Left cardiac atrium (tissue), 4 donors: ENCODE measurements at places on chromosomes 7 and 10. TPM values are rescaled to one million over a fixed set of nuclear protein-coding genes. Genes with fewer than 3 reads are reported as not detected.

Gene SHLD2
- total RNA-seq: 26.2 TPM

Gene OPALIN
- not detected for total RNA-seq

Gene TMEM229A
- 0.71 TPM for total RNA-seq

Gene IL6
- total RNA-seq: 3.3 TPM

Gene SBDS
- total RNA-seq: 216 TPM

Gene TMEM236
- total RNA-seq: 0.71 TPM

Gene TMEM184A
- 0.31 TPM for total RNA-seq

Gene PRPS1L1
- total RNA-seq: not detected

Gene TEX47
- not detected for total RNA-seq

Gene ANKRD30A
- 0.32 TPM for total RNA-seq

Gene CLCN1
- not detected for total RNA-seq

Gene SUN3
- not detected for total RNA-seq

Gene LARP4B
- 53.9 TPM for total RNA-seq

Gene WNT16
- total RNA-seq: not detected

Gene YWHAG
- 253 TPM for total RNA-seq

Gene CYP2C18
- total RNA-seq: not detected

Gene FAM13C
- 4.6 TPM for total RNA-seq

Gene SPDYE1
- not detected for total RNA-seq

Gene NPSR1
- total RNA-seq: not detected

Gene OR6V1
- total RNA-seq: not detected

Gene SPRN
- not detected for total RNA-seq

Gene SPDYE18
- total RNA-seq: 0.94 TPM

Gene COPG2
- 17.9 TPM for total RNA-seq

Gene ANXA8L1
- 5.1 TPM for total RNA-seq

Gene DDC
- not detected for total RNA-seq
